ENCODE measurements at places on chromosomes 2 and 18.

- no peak for DNase-seq
Measured at GRCh38 chr18:55651236-55651635, 63.2 kb upstream of the TCF4 start.

DNA sequence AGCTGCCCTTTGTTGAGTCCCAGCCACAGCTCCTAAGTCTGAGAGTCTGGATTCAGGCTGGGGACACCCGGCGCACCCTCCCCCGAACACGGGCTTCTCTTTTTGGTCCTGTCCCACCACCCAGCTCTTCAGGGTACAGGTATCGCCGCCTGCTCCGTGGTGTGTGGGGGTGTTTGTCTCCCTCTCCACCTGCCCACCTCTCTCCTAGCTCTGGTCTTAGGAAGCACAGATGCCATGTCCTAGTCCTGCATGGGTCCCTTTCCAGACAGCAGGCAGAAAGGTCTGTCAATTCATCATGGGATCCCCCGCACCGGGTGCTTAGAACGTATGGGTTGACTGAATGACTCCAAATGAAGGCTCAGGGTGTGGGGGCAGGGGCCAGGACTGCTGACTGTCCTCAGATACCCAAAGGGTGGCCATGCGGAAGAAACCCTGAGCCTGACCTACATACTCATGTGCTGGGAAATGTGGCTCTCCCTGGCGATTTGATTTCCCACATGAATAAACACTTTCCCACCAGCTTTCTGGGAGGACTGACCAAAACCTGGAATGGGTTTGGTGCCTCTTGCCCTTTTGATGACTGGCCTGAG lies 156.8 kb downstream of the CELF4 start:
- no peak for DNase-seq

DNA sequence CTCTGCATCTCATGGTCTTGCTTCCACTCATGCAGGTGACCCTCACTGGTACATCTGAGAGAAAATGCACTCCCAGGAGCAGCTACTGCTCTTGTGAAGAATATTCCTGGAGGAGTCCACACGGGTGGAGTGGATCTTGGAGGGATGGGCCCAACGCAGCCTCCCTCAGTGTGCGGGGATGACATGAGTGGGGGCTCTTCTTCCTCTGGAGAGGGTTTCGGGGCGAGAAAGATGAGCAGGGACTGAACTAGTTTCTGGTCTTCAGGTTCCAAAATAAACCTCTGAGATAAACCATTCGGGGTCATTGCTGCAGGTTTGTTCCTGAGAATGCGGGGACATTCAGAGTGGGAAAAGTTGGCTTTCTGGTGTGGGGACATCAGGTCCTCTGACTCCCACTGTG lies 39.1 kb downstream of the COPS8 start:
- DNase-seq, result no peak

DNA sequence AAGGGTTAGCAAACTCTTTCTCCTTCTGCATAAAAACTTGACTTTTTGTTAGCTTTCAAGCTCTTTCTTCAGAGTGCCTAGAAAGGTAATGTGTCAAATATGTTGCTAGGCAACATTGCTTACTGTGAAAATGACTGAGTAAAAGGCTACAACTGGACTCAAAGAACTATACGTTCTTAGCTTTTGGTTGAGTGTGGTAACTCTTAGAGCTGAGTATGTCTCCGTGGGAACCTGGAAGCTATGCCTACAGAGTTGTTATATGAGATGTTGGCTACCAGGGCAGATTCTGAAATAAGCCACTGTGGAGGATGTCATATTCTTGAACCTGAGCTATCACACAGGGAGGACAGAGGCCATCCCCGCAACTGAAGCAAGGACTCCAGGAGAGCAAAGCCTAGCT lies 105.5 kb downstream of the ARL6IP6 start:
- no peak for DNase-seq
